NCI-H460 (cell line): ENCODE measurements at places on chromosomes 4 and X.

GRCh38 chr4:85474818-85475630 is at the start of gene ARHGAP24:
ARHGAP24 (plus strand) TSS chr4:85475150.
- DNase-seq = peak; percentile 76

GRCh38 chr4:122705547-122706117 is 26.9 kb upstream of the BBS12 start:
- no peak for DNase-seq

DNA sequence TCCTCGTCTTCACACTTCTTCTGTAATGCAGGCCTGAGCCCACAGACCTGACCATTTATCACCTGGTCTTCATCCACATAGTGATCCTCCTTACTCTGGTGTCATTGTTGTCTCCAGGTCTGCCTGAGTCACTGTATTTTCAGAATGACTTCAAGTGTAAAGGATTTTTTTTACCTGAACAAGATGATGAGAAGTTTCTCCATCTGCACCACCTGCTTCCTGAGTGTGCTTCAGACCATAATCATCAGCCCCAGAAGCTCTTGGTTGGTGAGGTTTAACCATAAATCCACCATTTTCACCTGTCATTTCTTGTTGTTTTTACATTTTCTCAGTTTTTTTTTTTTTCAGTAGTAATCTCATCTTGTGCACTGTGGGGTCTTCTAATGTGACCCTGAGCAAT is 39.0 kb downstream of the WDR13 start:
- no peak for DNase-seq

DNA sequence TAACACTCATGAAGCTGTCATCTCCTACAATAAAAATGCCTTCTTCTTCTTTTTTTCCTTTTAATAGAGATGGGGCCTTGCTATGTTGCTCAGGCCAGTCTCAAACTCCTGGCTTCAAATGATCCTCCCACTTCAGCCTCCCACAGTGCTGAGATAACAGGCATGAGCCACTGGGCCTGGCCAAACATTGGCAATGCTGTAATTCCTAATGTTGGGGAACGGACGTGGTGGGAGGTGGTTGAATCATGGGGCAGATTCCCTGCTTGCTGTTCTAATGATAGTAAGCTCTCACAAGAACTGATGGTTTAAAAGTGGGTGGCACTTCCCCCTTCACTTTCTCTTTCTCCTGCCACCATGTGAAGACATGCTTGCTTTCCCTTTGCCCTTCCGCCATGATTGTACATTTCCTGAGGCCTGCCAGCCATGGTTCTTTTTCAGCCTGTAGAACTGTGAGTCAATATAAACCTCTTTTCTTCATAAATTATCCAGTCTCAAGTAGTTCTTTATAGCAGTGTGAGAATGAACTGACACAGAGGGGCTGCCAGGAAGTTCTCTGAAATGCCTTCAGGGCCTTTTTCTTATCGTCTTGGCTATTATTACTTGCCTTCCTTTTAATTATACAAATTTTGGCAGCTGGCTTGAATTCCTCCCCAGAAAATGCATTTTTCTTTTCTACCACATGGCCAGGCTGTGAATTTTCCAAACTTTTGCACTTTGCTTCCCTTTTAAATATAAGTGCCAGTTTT is 93.0 kb downstream of the CENPC start:
- DNase-seq = no peak

- peak; percentile 84 for DNase-seq
Observed at GRCh38 chr4:15149839-15150592, 147.7 kb downstream of the CPEB2 start.

DNA sequence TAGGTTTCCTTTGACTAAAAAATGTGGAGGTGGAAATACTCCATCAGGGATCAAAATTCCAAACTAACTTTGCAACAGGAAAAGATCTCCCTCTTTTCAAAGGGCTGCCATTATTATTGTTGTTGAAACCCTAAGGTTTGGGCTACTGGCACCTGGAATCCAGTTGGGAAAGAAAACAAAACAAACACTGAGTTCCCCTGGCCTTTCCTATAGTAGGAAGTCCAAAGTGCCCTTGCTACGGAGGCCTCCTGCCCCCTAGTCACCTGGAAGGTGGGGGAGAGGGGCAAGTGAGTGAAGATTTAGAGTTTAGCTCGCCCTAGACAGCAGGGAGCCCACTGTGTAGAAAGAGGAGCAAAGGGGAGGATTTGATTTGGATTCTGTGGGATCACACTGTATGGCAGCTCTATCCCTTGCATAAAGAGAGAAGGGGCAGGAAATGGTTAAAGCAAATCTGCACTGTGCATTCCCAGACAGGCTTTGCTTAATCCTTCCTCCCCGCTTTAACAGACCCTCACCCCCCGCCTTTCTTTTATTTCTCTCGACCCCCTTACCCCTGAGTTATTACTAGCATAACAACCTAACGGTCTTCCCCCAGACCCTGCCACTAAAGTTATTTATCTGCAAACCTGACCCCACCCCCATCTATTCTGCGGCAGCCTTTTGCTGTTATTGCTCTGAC is 627 bp upstream of the FAT4 start:
- DNase-seq = no peak

DNA sequence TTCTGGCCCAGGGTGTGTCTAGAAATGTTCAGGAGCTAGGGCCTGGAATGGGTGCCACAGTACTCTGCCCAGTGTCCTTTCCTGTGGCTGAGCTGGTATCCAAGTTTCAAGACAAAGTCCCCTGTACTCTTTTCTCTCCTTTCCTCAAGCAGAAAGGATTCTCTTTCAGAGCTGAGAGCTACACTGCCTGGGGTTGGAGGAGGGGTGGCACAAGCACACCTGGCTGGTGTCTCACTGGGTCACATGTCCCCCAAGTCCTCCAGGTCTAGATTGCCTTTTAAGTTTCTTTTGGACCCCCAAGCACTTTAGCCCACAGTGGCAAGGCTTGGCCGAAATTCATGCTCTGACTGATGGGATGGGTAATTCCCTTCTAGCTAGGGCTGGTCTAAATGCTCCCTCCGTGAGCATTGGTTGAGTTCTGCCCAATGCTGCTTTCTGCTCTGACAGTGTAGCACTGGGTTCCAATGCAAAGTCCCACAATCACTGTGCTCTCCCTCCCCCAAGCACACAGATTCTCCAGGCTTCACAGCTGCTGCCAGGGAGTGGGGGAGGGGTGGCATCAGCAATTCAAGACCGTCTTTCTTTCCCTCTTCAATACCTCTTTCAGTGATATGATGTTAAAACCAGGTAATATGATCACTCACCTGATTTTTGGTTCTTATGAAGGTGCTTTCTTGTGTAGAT is 47.8 kb downstream of the BEX3 start:
- DNase-seq = no peak

- DNase-seq = no peak
Observed at GRCh38 chrX:68755616-68756125, 73.2 kb upstream of the EFNB1 start.

DNA sequence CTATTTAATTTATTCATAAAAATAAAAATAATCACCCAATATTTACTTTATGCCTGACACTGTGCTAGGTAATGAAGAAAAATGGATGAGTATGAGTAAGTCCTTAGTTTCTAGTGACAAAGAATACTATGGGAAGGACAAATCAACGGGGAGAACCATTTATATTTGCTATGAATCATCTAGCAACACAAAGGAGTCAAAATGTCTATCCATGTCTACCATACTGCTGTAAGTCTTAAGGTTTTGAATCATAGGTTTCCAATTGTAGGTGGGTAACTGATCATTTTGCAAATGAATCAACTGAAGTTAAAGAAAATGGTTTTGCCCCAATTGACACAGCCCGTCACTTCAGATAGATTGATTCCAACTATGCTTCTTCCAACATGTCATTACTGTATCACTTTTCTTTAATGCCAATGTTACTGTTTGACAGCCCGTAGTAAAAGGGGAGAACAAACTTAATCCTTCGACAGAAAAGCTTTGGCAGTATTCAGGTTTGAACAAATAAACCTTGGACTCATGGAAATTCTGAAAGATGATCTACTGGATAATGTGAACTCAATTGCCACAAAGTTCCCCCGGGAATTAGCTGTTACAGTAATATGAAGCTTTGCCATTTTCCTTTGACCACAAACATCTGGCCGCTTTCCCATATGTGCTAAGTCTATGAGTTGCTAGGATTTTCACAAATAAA is 3.2 kb downstream of the TDO2 start:
- DNase-seq = no peak

GRCh38 chrX:20711366-20711765 is 444.7 kb upstream of the RPS6KA3 start:
- no peak for DNase-seq

DNA sequence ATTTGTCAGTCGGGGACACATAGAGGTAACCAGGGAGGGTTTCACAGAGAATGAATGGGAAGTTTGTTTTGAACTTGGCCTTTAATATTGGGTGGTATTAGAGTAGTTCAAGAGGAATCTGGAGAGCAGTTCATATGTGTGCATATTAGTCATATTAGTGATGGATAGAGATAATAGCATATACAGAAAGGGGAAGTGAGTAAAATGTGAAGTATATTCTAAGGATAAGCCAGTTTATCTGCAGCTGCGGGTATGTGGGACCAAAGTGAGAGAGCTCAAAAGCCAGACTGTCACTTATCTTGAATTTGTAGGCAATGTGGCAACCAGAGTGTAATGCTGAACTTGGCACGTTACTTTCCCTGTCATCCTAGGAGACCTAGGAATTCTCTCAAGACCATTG is 169.9 kb downstream of the AFF2 start:
- no peak for DNase-seq

- DNase-seq = no peak
Observed at GRCh38 chr4:185868983-185869382, 57.0 kb upstream of the SORBS2 start.

DNA sequence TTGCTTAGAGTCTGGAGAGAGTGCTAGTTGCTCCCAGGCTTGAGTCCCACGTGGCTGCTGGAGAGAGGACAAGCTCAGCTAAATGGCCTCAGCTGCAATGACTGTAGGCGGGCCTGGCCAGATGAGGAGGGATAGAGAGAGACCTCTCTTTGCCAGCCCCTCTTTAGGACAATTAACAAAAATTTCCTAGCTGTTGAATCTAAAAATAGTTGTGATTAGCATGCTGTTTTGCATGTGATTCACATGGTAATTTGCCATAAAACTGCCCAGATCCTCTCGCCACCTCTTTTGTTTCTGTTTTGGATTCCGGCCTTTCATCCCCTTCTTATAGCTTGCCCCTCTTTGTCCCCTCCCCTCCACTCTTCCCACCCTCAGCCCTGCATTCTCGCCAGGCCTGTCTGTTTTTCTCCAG is 28.9 kb upstream of the PRPS1 start:
- no peak for DNase-seq

GRCh38 chr4:146407669-146408084 is 114.1 kb downstream of the SLC10A7 start:
- no peak for DNase-seq

DNA sequence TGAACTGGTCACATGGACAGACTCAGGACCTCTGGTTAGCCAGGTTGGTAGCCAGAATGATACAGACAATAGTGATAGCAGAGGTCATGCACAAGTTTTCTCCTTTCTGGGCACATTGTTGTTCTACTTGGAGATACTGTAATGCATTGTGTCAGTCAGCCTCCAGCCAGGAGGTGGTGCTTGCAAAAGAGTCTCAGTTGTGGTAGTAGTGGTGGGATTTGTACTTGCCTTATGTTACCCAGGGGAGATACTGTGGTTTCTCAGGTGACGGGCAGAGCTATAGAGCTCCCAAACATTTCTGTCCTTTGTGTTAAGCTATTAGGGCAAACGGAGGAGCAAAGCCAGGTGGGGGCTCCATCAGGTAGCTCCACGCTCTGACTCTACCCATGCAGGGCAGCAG is 190.5 kb downstream of the STPG2 start:
- DNase-seq = no peak

GRCh38 chr4:154617820-154618317 is 5.4 kb upstream of the FGG start:
- no peak for DNase-seq

DNA sequence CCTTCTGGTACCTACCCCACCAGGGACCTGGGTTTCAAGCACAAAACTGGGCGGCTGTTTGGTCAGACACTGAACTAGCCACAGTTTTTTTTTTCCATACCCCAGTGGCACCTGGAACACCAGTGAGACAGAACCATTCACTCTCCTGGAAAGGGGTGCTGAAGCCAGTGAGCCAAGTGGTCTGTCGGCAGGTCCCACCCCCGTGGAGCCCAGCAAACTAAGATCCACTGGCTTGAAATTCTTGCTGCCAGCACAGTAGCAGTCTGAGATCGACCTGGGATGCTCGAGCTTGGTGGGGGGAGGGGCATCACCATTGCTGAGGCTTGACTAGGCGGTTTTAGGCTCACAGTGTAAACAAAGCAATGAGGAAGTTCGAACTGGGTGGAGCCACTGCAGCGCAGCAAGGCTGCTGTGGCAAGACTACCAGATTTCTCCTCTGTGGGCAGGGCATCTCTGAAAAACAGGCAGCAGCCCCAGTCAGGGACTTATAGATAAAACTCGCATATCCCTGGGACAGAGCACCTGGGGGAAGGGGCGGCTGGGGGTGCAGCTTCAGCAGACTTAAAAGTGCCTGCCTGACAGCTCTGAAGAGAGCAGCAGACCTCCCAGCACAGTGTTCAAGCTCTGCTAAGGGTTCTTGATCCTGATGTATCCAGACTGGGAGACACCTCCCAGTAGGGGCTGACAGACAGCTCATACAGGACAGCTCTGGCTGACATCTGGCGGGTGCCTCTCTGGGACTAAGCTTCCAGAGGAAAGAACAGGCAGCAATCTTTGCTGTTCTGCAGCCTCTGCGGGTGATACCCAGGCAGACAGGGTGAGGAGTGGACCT is 223.0 kb downstream of the COX18 start:
- peak; percentile 5 for DNase-seq

- no peak for DNase-seq
Observed at GRCh38 chrX:148457279-148457678, 43.1 kb upstream of the AFF2 start.

DNA sequence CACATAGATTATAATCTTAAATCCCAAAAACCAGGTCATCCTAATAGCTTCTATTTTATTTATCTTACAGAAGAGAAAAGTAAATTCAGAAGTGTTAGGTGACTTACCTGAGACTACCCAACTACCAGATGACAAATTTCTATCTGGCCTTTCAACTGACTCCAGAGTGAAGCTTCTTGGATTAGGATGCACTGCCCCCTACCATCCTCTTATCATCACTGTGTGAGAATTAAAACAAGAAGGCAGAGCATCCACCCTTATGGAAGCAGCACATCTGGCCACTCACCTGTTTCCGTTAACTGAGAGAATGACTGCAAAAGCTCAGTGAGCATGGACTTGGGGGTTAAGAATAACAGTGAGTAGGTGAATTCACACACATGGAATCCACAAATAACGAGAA is 502.6 kb upstream of the TECRL start:
- DNase-seq = no peak

DNA sequence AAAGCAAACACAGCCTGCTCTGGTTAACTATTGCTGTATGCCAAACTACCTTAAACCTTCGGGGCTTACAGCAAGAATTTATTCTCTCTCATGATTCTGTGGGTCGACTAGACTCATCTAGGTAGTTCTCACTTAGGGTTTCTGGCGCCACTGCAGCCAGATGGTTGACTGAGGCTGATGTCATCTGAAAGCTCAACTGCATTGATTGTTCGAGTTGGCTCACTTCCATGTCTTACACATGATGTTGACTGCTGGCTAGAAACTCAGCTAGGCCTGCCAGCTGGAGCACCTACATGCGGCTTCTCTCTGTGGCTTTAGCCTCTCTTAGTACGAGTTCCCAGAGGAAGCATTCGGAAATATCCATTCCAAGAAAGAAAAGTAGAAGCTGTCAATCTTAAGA is 103.2 kb downstream of the SRPX start:
- no peak for DNase-seq

GRCh38 chr4:68445111-68445510 is 2.2 kb upstream of the TMPRSS11E start:
- DNase-seq = no peak
